Glutamatergic neuron (in vitro differentiated cells): ENCODE measurements at places on chromosomes 1 and 21. TPM values are rescaled to one million over a fixed set of nuclear protein-coding genes. Genes with fewer than 3 reads are reported as not detected.

ADAMTS4 gene
- total RNA-seq, result 12.3 TPM

S100A6 gene
- 41.9 TPM for total RNA-seq

PLEKHA6 gene
- total RNA-seq, result 72.7 TPM

CD5L gene
- total RNA-seq, result not detected

GPR37L1 gene
- total RNA-seq, result not detected

JAM2 gene
- 4.6 TPM for total RNA-seq

RBM11 gene
- 2.7 TPM for total RNA-seq

GBP7 gene
- total RNA-seq, result not detected

IGSF21 gene
- total RNA-seq, result 1.3 TPM

KRTAP19-3 gene
- total RNA-seq, result not detected

PALMD gene
- total RNA-seq, result 5.1 TPM

HRNR gene
- total RNA-seq, result not detected

MAP3K21 gene
- 0.25 TPM for total RNA-seq

LEPROT gene
- total RNA-seq, result 56.0 TPM

RNASEL gene
- total RNA-seq, result 1.3 TPM

LCE1D gene
- total RNA-seq, result not detected
